ENCODE measurements at places on chromosomes 13 and 19. TPM values are rescaled to one million over a fixed set of nuclear protein-coding genes. Genes with fewer than 3 reads are reported as not detected.

GPR4 gene
- 5.4 TPM for total RNA-seq

BRSK1 gene
- 2.4 TPM for total RNA-seq

LILRB3 gene
- total RNA-seq, result 4.0 TPM

MEIS3 gene
- total RNA-seq, result 3.8 TPM

PNMA8A gene
- 7.6 TPM for total RNA-seq

ASF1B gene
- total RNA-seq, result 2.0 TPM

PSG6 gene
- not detected for total RNA-seq

MYO9B gene
- total RNA-seq, result 33.2 TPM

LHB gene
- total RNA-seq, result not detected

ZNF382 gene
- 19.5 TPM for total RNA-seq

FGF9 gene
- 12.6 TPM for total RNA-seq

GAPDHS gene
- not detected for total RNA-seq

ERICH4 gene
- total RNA-seq, result not detected

CEACAM20 gene
- total RNA-seq, result not detected

TMEM238 gene
- 0.24 TPM for total RNA-seq

ZNF415 gene
- 18.6 TPM for total RNA-seq

KCNC3 gene
- total RNA-seq, result 1.7 TPM

SULT2A1 gene
- not detected for total RNA-seq

OR7A5 gene
- not detected for total RNA-seq

CEACAM3 gene
- total RNA-seq, result 0.32 TPM

ZNF560 gene
- not detected for total RNA-seq

SIGLEC14 gene
- total RNA-seq, result 1.2 TPM

POGLUT2 gene
- 3.2 TPM for total RNA-seq

MCEMP1 gene
- total RNA-seq, result 1.1 TPM

FNDC3A gene
- total RNA-seq, result 18.4 TPM
